Dermis blood vessel endothelial cell (primary cell): ENCODE measurements at places on chromosomes 4 and X. TPM values are rescaled to one million over a fixed set of nuclear protein-coding genes. Genes with fewer than 3 reads are reported as not detected.

STPG2 gene
- 0.17 TPM in 1 of 2 replicates, not detected in the other for total RNA-seq

SLAIN2 gene
- 19.9 and 22.7 TPM in 2 replicates for total RNA-seq

UGT2A1 gene
- total RNA-seq: under 0.01 and 0.05 TPM in 2 replicates

CABS1 gene
- total RNA-seq: not detected in 2 replicates

USP17L13 gene
- total RNA-seq: not detected in 2 replicates

TNIP2 gene
- 119 and 122 TPM in 2 replicates for total RNA-seq

LAMP2 gene
- total RNA-seq: 125 and 139 TPM in 2 replicates

CSAG3 gene
- total RNA-seq: not detected in 2 replicates

ADH1B gene
- not detected in 2 replicates for total RNA-seq

ATP1B4 gene
- not detected in 2 replicates for total RNA-seq

MAGEE2 gene
- total RNA-seq: not detected in 2 replicates
